Adrenal gland (tissue), 19 donors: ENCODE measurements at places on chromosomes 7 and 10. TPM values are rescaled to one million over a fixed set of nuclear protein-coding genes. Genes with fewer than 3 reads are reported as not detected.

Gene FOXK1
- 21.3 TPM for polyA plus RNA-seq

Gene PPP1R3C
- 13.7 TPM for polyA plus RNA-seq

Gene OPN1SW
- polyA plus RNA-seq, result not detected

Gene CCDC146
- polyA plus RNA-seq, result 2.4 TPM

Gene CYP2C19
- not detected for polyA plus RNA-seq

Gene PLA2G12B
- polyA plus RNA-seq, result not detected

Gene SPAM1
- polyA plus RNA-seq, result not detected

GRCh38 chr10:87603769-87604168 is 55.9 kb upstream of the PAPSS2 start:
- no peak for DNase-seq

DNA sequence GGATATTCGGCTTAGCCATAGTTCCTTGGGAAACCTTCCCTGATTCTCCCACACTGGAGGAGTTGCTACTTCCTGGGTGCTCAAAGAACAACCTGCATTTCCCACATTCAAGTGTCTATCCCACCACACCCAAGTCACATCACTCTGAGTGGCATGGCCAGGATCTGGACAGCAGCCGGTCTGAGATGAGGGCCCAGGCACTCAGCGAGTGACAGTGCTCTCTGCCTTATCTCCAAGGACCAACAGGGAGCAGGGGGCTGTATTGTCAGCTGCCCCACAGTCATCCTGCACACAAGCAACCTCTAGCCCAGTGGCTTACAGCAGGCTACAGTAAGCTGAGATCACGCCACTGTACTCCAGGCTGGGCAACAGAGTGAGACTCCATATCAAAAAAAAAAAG is 16.1 kb upstream of the SLC18A3 start:
- DNase-seq, result no peak

GRCh38 chr10:3868271-3868664 is 83.3 kb upstream of the KLF6 start:
- no peak for DNase-seq

- no peak for DNase-seq
Measured at GRCh38 chr7:99109108-99110051, 34.5 kb downstream of the SMURF1 start.

DNA sequence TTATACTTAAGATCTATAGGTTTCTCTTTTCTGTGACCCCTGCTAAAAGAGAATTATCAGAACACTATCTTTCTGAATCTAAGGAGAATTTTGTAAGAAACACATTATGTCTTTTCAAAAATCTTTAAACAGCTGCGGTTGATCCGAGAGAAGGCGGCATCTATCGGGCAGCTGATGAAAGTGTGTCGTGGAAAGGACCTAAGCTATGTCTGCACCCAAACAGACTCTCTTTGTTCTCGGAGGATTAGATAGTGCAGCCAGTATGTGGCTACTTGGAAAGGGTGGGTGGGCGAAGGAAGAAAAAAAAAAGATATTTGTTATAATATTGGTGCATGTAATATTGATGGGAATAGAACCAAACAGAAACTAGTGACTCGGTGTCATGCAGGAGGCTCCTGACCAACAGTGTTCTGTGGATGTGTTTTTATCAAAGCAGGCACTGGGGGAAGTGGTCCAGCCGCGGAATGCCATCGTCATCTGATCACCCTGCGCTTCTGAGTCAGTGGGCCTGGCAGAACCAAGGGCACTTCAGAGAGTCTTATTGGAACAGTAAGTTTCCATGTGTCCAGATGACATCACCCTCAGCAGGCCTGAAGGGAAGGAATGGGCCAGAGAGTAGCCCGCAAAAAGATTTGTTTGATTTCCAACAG is 509.7 kb upstream of the AKR1E2 start:
- no peak for DNase-seq

DNA sequence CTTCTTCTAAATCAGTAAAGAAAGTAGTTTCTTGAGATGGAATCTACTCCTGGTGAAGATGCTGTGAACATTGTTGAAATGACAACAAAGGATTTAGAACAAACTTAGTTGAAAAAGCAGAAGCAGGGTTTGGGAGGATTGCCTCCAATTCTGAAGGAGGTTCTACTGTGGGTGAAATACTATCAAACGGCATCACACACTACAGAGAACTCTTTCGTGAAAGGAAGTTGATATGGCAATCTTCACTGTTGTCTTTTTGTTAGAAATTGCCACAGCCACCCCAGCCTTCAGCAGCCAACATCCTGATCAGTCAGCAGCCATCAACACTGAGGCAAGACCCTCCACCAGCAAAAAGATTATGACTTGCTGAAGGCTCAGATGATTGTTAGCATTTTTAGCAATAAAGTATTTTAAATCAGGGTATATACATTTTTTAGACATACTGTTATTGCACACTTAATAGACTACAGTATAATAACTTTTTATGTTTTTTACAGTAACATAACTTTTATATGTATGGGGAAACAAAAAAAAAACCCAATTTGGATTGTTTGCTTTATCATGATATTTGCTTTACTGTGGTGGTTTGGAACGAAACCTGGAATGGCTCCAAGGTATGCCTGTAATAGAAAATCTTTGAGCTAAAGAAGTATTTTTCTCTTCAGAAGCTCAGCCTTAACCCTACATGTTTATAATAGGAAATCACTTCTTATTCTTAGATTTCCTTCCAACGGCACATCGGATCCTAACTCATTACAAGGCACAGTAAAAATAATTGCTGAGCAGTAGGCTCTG is 257.3 kb downstream of the LRMDA start:
- no peak for DNase-seq

GRCh38 chr7:121084256-121084655 is 95.7 kb downstream of the CPED1 start:
- DNase-seq, result no peak

GRCh38 chr7:20954711-20955619 is 168.3 kb upstream of the SP8 start:
- no peak for DNase-seq
